SJCRH30 (cell line): ENCODE measurements at places on chromosomes 3 and 15. TPM values are rescaled to one million over a fixed set of nuclear protein-coding genes. Genes with fewer than 3 reads are reported as not detected.

DNA sequence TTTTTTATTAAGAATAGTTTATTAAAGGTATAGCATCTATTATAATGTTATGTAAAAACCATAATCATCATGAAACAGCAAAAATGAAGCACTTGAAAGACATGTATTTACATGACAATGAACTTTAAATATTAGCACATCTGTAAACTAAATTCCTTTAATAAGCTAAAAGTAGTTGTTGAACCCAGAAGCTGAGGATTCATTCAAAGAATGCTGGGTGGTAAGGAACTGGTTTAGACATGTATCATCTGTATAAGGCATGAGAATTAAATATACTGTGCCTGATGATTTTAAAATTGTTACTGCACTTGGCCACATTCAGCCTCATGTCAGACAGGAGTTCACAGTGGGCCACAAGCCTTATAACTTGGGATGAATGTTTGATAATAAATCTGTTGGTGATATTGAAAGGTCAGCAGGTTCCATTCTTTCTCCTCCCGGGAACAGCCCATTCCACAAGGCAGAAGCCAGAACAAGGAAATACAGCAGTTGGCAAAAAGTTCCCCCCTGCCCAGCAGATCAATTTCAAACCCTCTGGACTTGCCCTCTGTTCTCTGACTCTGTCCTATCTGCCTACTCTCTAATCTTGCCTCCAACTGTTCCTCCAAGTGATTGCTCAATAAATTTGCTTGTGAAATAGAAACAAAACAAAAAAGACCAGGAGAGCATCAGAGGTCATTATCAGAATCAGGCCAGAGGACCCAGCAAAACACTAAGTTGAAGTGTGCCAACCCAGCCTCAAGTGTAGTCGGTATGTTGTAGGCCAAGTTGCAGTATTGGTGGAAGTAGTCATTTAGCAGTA is 49.8 kb upstream of the TEX264 start:
- DNase-seq: no peak

DNA sequence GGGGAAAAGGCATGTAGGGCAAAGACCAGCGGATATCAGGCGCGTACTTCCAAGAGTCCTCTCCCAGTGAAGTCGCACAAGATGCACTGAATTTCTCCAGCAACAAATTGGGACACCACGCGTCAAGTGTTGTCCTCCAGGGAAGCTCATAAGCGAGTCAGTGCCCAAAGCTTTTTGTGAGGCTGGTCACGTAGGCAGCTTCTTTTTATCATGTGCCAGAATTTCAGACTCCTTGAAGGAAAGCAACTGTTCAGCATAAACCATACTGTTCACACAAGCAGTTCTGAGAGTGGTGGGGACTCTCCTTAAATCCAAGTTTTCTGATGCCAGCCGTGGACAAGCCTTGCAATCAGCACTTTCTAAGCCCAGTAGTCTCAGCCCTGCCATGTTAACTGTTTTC is 10.1 kb upstream of the FSTL1 start:
- DNase-seq: no peak

DNA sequence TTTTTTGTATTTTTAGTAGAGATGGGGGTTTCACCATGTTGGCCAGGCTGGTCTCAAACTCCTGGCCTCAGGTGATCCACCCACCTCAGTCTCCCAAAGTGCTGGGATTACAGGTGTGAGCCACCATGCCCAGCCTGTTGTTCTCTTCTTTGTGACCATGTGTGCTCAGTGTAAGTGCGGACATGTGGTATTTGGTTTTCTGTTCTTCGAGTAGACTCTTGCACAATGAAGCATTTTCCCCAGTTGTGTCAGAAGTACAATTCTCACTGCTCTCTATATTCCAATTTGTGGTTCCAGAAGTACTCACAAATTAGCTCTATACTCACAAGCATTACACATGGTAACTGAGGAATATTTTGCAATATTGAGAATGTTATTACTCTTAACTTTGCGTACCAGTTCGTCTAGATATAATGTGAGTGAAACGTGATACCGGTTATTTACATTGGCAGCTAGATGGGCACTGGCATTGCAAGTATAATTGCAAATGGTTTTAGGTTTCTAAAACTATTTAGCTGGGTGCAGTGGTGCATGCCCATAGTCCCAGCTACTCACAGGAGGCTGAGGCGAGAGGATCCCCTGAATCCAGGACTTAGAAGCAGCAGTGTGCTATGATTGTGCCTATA is 34.2 kb upstream of the MTMR14 start:
- DNase-seq: no peak

- DNase-seq: no peak
Measured at GRCh38 chr15:41043276-41043951, 72.7 kb downstream of the INO80 start.

DNA sequence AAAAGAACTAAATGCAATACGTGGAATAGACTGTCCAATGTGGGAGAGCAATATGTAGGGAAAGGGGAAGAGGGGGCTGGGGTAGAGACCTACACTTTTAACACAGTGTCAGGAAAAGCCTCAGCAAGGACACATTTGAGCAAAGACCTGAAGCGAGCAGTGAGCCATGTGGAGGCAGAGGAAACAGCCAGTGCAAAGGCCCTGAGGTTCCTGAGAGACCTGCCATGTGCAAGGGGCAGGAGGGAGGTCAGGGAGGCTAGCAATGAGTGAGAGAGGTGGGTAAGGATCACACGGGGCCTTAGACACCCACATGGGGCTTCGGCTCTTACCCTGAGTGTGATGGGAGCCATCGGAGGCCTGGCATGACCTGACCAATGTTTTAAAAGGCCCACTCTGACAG is 181.0 kb downstream of the RAB11A start:
- DNase-seq: no peak

Gene INSYN1
- total RNA-seq: 0.05 TPM in 1 of 2 replicates, not detected in the other

GRCh38 chr3:118932822-118933558 is 101.7 kb downstream of the IGSF11 start:
- DNase-seq: no peak

DNA sequence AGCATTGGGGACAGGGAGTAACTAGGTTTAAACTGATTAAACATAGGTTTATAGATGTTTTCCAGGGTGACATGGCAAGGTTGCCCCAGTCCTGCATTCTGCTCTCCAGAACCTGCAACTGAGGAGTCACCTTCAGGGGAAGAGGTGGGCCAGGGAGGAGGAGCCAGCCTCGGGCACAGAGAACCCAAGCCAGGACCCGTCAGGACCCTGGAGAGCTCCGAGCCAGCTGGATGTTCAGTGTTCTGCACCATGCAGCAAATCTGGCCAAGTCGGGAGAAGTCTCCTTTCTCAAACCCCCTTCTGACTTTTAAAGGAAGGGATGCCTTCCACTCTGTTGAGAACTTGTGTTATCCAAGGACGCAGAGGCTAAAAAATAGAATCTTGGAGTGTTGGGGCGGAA is 62.1 kb upstream of the SLC6A11 start:
- peak; percentile 68 for DNase-seq

Gene STARD9
- 11.0 and 15.2 TPM in 2 replicates for total RNA-seq

DNA sequence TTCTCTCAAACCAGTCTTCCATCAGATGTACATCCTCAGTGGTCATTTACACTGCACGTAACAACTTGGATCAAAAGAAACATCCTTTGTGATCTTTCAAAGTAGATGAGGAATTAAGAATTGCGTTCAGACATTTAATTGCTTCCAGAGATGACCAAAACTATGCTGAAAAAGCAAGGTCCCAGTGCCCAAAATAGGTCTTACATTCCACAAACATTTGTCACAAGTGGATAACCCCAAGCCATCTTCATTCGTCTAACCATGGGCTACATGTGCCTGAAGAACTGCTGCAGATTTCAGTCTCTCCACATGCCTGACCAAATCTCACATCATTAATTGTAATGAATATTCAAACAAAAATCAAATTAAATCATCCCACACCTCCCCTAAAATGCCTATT is 273.6 kb downstream of the SHOX2 start:
- no peak for DNase-seq

GRCh38 chr15:87732976-87733375 is 523.6 kb downstream of the NTRK3 start:
- DNase-seq: no peak

GRCh38 chr3:158159714-158160113 is 49.8 kb downstream of the RSRC1 start:
- DNase-seq: no peak

GRCh38 chr3:12464181-12464580 is 20.1 kb upstream of the TSEN2 start:
- DNase-seq: no peak

Gene SEMA4B
- total RNA-seq: 2.1 and 2.2 TPM in 2 replicates

DNA sequence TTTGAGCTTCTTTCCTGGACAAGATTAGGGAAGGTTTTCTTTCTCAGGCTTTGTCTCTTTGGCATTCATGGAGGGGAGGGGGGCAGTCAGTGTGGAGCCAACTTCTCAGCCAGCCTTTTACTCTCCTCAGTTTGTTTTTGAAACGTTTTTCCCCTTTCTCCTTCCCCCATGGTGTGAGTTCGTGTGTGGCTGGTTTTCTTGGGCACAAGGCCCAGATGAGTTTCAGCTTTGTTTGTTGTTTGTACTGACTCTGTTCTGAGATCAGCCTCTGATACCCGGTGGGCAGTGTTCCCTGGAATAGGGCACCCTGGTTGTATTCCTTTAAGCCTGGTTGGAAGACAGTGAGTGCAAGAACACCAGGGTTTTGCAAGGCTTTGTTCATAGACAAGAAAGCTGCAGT is 168.2 kb upstream of the RARB start:
- no peak for DNase-seq

Gene CFAP91
- total RNA-seq: 0.08 and 0.10 TPM in 2 replicates

Gene SLC22A13
- total RNA-seq: 0.08 and 0.10 TPM in 2 replicates

DNA sequence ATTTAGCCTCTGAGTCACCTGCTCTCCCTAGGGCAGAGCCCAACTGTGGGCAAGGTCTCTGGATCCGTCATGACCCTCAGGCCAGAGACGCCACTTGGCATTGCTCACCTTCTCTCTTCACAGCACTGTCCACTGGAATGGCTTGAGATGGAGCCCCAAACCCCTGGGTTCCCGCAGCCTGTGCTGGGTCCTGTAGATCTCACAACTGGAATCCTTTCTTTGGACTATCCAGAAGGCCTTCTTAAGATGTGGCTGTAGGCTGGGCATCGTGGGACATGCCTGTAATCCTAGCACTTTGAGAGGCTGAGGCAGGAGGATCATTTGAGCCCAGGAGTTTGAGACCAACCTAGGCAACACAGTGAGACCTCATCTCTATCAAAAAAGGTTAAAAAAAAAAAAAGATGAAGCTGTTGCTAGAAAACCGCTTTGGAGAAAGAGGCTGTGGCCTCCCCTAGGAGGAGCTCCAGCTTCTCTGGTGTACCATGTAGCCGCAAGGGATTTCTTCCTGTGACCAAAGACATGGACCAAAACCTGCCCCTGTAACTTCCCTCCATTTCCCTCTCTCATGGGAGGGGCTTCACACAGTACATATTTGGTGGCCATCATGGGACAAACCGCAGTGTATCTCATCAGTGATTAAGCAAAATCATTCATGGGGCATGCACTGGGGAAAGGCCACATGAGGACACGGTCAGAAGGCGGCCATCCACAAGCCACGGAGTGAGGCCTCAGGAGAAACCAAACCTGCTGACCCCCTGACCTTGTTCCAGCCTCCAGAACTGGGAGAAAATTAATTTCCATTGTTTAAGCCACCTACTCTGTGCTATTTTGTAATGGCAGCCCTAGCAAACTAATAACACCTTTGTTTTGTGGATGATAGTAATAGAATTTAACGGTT is 23.3 kb upstream of the BUB1B start:
- no peak for DNase-seq

Gene FRMD4B
- total RNA-seq: 3.8 and 4.4 TPM in 2 replicates

Gene GOLGA8S
- total RNA-seq: 0.02 TPM in 1 of 2 replicates, not detected in the other

Gene P2RY13
- total RNA-seq: not detected in 2 replicates

DNA sequence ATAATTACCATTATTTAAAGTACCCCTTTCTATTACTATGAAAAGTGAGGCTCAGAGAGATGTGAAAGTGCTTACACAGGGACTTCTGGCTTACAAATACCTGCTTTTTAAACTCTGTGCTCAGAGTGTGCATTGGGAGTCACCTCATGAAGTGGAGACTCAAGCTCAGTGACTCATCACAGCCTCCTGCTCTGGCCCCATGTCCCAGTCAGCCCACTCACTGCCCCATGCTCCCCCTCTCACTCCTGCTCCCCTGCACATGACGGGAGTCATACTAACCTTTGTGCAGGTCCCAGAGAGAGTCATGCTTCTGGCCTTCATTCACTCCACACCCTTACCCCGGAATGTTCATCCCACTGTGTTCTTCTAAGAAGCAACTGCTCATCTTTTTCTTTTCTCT is 20.2 kb downstream of the CCR1 start:
- DNase-seq: no peak

GRCh38 chr3:110708156-110708555 is 363.5 kb upstream of the NECTIN3 start:
- DNase-seq: no peak

DNA sequence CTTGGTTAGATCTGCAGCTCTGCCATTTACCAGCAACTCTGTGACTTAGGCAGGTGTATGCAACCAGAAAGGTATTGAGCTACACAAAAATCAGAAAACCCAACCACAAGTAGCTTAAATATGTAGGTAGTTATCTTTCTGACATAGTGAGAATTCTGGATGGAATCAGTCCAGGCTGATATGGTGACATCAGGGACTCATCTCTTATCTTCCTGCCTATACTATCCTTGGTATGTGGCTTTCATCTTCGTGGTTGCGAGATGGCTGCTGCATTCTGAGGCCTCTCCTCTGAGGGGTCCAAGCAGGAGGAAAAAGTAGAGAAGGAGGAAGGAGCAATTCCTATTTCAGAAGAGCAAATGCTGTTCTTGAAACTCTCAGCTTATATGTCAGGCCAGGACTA is 40.0 kb downstream of the CTDSPL start:
- DNase-seq: no peak

DNA sequence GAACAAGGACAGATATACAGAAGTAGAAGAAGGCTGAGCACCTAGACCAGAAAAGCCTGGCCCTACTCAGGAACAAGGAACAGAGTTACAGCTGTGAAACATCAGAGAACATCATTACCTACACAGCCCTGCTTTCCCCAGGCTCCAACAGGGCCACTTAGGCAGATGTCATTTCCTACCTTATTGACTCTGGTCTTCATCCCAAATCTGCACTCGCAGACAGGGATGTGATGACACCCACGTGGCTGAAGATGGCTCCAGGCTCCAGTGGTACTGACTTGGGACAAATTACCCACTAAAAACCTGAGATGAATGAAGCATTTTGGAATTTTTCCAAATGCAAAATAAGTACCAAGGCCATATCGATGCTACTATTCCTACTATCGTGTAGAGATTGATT is 18.0 kb upstream of the SSUH2 start:
- no peak for DNase-seq

Gene MESP2
- total RNA-seq: not detected in 2 replicates

DNA sequence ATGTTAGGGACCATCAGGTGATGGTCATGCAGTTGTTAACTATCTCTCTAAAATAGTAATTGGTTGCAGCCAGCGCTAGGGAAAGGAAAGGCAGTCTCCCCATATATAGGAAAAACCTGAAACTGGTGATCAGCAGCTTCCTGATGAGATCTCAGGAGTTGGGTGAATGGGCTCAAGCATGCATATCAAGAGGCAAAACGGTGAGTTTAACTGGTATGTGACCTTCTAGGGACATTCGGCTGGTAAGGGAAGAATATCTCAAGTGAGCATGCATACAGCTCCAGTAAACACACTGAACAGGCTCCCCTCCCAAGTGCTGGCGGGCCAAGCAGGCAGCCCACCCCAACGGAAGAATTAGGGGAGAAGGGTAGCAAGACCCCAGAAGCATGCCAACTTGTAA is 49.3 kb upstream of the ROBO2 start:
- no peak for DNase-seq
